H4 (cell line): ENCODE measurements at places on chromosomes 2 and 18. TPM values are rescaled to one million over a fixed set of nuclear protein-coding genes. Genes with fewer than 3 reads are reported as not detected.
A peak's percentile ranks its signal among the peaks of the same experiment; 100 is the strongest.

The SCN7A gene
- total RNA-seq = not detected in 2 replicates

DNA sequence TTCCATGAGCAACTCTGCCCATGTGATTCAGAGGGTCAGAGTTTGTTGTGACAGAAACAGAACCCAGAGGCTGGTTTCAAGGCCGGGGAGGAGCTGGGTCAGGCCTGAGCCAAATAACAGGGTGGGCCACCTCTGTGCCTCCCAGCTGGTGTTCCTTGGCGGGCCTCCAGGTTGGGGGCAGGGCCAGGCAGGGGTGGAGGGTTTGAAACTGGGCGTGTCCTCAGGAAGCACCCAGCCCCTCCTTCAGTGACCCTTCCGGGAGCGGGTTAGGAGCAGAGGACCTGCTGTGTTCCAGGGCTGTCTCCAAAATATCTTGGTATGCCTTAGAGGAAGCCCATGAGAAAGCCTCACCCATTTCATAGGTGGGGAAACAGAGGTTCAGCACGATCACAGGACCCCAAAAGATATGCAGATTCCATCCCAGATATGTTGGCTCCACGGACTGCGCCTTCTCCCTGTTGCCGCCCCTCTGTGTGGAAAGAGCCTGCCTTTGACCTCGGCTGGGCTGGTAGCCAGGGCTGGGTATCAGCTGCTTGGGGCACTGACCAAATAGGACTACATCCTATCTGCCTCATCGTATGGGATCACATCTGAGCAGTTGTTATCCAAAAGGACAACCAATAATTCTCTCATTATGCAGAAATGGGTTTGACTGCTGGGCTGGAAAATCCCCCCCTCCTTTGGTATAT is 74.8 kb upstream of the GLI2 start:
- DNase-seq = no peak

DNA sequence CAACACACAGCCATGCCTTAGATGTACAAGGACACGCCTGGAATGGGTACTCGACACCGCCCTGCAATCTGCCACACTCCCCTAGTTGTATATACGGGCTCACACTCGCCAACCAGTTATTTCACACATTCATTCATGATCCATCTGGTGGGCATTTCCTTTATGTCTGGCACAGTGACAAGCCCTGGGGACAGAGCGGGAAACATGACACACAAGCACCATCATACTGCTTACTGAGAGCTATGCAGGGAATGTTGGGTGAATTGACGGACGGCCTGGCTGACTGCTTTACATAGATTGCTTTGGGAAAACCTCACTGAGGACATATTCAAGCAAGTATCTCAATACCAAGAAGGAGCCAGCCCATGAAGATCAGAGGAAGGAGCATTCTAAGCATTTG is 448.0 kb upstream of the SPRED2 start:
- peak; percentile 8 for DNase-seq

DNA sequence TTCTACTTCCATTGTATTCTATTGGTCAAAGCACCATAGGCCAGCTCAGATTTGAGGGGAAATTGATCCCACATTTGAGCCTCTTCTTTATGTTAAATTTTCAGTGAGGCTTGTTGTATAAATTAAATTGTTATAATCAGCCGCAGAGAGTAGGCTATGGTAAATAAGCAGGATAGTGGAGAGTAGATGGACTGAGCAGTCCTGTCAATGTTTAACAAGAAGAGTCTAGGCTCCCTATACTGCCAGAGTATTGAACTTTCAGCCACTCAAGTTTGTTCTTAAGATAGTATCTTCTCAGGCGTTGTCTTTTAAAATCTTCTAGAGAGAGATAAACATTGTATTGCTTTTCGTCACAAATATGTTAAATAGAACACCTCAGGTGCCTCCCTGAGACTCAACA is 100.9 kb downstream of the PRKRA start:
- no peak for DNase-seq

The PIEZO2 gene
- 8.9 and 13.8 TPM in 2 replicates for total RNA-seq
